ENCODE measurements at places on chromosomes 13 and 19.

DNA sequence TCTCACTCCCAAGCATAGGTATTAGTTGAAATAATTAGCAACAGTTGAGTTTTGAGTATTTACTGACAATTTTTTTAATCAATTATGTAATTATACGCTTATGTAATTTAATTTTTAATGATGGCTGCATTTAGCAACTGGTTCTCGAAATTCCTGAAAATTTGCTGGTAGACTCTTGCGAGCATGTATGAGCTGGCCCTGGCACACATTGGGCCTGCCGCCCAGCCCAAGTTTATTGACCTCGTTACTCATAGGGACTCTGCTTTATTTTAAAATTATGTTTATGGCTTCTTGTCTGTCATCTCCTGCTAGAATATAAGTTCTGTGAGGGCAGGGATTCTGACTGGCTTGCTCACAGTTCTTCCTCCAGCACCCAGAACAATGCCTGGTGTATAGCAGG lies 6.7 kb downstream of the KLK14 start:
- DNase-seq, result no peak

GRCh38 chr19:24069905-24070657 lies 16.9 kb upstream of the ZNF254 start:
- DNase-seq, result no peak

GRCh38 chr13:40394304-40394985 lies 272.0 kb downstream of the FOXO1 start:
- DNase-seq, result no peak

DNA sequence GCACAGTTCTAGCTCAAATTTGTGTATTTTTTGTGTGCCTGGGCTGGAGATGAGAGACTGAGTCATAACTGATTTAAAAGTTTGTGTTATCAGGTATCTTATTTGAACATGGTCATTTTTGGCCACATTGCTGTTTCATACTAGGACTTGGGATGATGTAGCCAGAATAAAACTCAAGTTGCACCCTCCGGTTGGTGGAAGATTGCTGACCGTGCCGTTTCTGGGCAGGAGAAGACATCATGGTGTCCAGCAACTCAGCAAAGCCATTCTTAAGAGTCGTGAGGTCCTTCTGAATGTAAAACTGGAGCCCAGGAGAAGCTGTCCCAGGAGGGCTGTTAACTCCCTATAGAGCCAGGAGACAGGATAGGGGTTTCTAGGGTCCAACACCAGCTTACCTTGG lies 7.6 kb downstream of the CEBPG start:
- no peak for DNase-seq

DNA sequence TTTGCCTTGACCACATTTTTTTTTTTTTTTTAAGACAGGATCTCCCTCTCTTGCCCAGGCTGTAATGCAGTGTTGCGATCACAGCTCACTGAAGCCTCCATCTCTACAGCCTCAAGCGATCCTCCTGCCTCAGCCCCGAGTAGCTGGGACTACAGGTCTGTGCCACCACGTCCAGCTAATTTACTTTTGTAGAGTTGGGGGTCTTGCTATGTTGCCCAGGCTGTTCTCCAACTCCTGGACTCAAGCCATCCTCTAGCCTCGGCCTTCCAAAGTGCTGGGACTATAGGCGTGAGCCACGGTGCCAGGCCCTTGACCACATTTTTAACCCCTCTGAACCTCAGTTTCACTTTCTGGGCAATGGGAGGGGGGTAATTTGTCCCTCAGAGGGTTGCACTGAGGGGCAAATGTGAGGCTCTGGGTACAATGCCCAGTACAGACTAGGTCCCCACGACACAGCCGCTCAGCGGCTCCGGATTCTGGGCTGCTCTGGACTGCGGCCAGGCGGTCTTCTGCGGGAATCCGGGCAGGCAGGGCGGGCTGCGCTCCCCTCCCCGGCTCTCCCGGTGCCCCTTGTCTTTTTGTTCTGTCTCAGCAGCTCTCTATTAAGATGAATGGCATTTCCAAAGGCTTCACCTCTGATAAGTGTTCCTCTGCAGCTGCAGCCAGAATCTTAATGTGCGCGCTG lies 3.8 kb upstream of the ALOX5AP start:
- DNase-seq, result no peak

DNA sequence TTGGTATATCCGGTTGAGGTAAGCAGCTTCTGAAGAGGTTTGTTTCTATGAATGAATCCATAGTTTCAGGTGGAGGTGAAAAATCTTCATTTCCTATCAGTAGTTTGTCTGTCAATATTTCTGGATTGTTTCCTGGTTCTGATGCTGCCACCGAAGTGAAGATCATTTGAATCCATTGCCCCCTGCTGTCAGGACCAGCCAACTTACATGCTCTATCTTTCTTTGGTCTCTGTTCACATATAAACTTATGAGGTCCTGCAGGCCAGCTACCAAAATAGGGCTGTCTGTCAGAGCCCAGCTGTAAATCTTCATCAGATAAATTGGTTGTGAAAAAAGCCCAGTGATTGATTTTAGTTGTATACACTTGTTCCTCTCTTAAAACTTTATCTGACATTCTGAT lies 15.2 kb upstream of the N4BP2L1 start:
- no peak for DNase-seq

- no peak for DNase-seq
Measured at GRCh38 chr19:41478875-41479756, 36.2 kb downstream of the ERICH4 start.

Data from stimulated activated CD8-positive, alpha-beta memory T cell treated with anti-CD3 and anti-CD28 coated beads, Interleukin-4, amount 100 ng/mL, for 4 hours (primary cell).